Mononuclear cell (primary cell): ENCODE measurements at places on chromosomes 7 and 10. TPM values are rescaled to one million over a fixed set of nuclear protein-coding genes. Genes with fewer than 3 reads are reported as not detected.

OR9A2 gene
- not detected for total RNA-seq

EXOC4 gene
- 106 TPM for total RNA-seq

OR2A42 gene
- 0.10 TPM for total RNA-seq

GPR22 gene
- 0.21 TPM for total RNA-seq

CPN1 gene
- total RNA-seq, result not detected

CREM gene
- 37.9 TPM for total RNA-seq

STAG3 gene
- 6.7 TPM for total RNA-seq

PTPRN2 gene
- total RNA-seq, result 0.31 TPM

NUB1 gene
- total RNA-seq, result 70.9 TPM

REPIN1 gene
- 49.2 TPM for total RNA-seq

UPK3BL1 gene
- total RNA-seq, result 7.5 TPM

CHN2 gene
- total RNA-seq, result 9.9 TPM

FAM25A gene
- not detected for total RNA-seq

CASD1 gene
- total RNA-seq, result 22.9 TPM

SUFU gene
- total RNA-seq, result 1.8 TPM

AGBL3 gene
- 2.1 TPM for total RNA-seq

SYNPO2L gene
- total RNA-seq, result 0.10 TPM

KIAA1217 gene
- 0.21 TPM for total RNA-seq

UBTD1 gene
- 6.3 TPM for total RNA-seq

MYL10 gene
- total RNA-seq, result not detected

LRRC18 gene
- total RNA-seq, result not detected

INHBA gene
- total RNA-seq, result 5.5 TPM

UCN3 gene
- not detected for total RNA-seq

GTF2IRD1 gene
- total RNA-seq, result 0.21 TPM

CXCL12 gene
- under 0.01 TPM for total RNA-seq

GCK gene
- total RNA-seq, result 0.21 TPM

KAZALD1 gene
- 0.42 TPM for total RNA-seq

AGR3 gene
- total RNA-seq, result not detected

PAX4 gene
- not detected for total RNA-seq
